Tibial artery (tissue), 4 donors: ENCODE measurements at places on chromosomes 4 and X.

GRCh38 chrX:7950865-7951264, 23.7 kb upstream of the PNPLA4 start:
- DNase-seq: no peak

DNA sequence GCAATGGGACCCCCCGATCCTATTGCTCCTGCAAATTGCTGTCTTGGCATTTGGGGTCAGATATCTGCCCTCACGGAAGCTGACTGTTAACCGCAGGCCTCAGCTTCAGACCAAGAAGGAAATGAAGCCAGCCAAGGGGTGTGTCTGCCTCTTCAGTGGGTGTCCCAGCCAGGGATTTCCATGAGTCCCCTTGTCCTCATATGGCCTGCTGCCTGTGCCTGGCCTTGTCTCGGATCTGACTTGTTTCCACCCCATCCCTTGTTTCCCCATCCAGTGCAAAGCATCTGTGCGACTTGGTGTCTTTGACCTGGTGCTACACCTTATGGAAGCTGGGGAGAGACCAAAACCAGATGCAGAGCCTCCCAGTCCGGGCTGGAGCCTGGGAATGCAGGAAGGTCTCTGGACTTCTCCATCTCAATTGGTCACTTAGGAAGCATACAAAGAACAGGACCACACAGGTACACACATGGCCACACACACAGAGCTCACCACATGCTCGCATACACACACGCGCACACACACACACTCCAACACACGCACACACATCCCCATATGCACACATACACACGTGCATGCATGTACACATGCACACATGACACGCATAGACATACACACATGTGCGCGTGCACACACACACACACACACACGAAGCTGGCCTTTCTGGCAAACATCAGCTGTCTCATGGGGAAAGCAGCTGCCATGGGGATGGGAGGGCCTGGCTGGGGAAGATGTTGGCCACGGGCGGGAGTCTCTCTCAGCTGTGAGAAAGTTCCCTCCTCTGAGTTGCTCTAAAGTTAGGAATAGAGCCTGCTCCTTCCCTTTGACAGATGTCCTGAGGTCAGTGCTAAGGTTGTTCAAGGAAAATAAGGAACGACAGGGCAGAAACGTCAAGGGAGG, 65.5 kb downstream of the CRMP1 start:
- DNase-seq: no peak

DNA sequence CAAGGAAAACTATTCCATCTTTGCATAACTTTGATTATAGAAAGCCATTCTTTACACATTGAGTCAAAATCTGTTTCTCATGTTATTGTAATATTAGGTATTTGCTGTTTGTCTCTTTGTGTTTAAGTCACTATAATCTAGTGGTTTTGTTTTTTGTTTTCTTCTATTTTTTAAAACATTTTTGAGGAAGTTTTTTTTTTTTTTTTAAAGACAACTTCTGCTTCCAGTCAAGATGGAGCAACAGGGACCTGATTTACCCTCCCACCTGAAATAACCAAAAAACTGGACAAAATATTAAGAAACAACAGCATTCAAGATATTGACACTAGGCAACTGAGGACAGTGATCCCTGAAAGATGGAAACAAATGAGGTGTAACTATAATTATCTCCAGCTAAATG, 18.4 kb upstream of the NSUN7 start:
- DNase-seq: no peak

DNA sequence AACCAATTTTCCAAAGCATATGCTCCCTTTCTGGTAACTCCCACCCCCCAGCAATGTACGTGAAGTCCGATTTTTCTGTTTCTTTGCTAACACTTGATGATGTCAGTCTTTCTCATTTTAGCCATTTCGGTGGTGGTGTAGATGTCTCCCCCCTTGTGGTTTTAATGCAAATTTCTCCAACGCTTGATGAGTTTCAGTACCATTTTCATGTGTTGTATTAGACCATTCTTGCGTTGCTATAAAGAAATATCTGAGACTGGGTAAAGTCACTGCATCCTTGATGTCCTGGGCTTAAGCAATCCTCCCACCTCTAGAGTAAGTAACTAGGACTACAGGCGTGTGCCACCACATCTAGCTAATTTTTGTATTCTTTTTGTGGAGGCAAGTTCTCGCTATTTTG, 148.4 kb upstream of the VCX3A start:
- DNase-seq: no peak

- no peak for DNase-seq
Observed at GRCh38 chrX:16347968-16348670, 180.8 kb downstream of the MAGEB17 start.

DNA sequence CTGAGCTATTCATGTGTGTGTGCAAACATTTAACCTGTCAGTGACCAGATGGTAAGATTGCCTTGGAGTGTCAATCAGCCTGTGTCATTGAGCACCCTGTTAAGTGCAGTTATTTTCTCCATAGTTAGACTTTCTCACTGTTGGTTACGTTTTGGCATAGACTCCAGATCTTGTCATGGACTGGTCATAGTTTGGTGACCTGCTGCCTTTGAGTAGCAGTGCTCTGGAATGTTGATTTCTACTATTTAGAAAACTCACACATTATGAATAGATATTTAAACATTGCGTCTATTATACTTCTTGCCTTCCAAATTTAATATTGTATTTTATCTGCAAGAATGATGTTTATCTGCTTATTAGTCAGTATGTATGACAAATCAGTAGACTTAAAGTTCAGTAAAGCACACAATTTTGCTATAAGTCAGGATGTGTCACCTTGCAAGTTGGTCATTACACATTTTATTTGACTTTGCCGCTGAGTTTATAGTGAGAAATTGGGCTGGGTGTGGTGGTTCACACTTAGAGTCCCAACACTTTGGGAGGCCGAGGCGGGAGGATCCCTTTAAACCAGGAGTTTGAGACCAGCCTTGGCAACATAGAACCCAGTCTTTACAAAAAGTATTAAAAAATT, 42.4 kb downstream of the KIAA0232 start:
- DNase-seq: no peak

DNA sequence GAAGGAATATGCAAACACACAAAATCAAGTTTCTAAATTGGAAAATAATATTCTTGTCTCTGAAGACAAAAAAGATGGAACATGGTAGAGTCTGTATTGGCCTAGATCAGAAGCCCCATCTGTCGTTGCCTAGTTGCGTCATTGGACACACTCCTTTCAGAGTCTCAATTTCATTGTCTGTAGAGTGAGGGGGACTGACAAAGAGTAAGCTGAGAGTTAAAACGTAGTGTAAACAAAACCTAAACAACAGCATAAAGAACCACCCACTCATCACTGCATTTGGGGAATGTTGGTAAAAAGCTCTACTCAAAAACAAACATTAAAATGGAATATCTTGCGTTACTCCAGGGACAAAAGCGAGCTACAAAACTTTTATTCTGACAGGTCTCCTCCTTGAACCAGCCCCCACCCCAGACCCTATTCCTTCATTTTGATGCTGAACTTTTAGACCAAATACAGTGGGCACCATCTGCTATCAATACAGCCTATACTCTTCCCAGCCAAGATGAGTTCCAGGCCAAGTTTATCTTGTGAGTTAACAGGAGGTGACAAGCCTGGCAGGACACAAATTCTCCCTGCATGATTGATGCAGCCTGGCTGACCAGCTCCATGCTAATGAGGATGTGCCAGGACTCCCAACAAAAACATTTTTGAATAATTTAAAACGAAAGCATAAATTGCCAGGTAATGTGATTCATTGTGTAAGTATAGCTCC, 125.2 kb downstream of the COL25A1 start:
- no peak for DNase-seq
